ENCODE measurements at places on chromosomes 6 and 20.

GRCh38 chr6:20338156-20338555, 63.5 kb upstream of the E2F3 start:
- DNase-seq, result no peak

- DNase-seq, result no peak
These were observed 37.8 kb downstream of the SLX4IP start for GRCh38 chr20:10472871-10473270.

DNA sequence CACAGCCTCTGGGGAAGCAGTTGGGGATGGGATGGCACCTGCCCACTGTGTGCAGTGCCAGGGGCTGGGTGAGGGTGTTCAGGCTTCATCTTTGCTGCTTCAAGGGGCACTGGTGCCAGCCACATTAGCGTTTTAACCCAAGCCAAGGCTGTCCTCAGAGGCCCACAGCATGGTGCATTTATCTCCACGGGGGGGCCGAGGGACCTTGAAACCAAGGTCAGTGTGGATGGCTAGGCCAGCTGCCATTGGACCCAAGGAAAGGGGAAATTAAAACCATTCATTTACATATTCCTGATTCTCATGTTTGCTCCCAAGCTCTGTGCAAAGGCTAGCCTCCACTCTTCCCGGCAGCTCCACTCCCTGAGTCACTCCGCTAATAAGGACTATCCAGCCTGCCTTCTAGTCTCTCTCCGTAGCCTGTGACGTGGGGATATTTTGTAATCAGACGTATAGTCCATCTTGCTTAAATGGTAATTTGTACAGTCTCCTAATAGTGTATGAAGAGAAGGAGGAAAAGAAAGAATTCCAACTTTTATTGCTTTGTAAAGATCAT, 197.1 kb downstream of the CDH4 start:
- DNase-seq, result no peak

DNA sequence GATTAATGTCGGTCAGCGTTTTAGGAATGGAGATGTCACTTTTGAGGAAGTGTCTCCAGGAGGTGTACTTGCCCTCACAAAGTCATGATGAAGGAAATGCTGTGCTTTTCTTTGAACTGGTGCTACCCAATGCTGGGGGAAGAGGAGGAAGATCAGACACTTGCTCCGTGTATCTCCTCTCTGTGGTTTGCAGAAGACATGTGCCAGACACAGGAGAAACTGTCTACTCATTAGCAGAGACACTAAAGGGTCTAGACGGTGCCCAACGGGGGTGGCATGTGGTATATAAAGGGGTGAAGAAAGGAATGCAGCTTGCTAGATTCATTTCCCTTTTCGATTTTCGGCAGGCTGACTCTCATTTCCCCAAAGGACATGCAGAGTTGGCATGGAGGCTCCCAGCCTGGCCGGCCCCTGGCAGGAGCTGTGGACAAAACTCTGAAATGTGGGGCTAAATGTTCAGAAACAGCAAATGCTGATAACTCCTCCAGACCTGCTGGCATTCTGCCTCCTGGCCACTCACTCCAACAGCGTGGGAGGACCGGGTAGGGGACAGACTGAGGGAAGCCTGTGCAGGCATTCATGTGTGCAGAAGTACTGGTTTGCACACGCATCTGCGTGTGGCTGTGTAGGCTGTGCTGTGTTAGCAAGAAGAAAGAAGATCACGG, 59.6 kb upstream of the QKI start:
- no peak for DNase-seq

DNA sequence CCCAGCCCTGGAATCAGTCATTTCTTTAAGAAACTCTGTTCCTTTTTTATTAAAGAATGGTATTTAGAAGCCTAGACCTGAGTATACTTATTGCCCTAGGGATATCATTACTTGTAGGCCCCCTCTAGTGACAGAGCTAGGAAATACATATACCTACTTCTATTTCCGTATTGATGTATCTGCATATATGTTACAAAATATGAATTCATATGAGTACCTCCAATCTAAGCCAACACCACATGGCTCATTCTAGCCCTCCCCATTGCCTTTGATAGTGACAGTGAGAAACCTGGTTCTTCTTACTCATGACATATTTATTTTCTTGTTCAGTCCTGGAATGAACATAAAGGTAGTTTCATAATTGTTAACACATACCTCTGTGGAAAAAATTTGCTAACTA, 137.2 kb downstream of the FARS2 start:
- DNase-seq, result no peak

GRCh38 chr6:53889365-53889764, 94.6 kb downstream of the LRRC1 start:
- DNase-seq, result no peak

DNA sequence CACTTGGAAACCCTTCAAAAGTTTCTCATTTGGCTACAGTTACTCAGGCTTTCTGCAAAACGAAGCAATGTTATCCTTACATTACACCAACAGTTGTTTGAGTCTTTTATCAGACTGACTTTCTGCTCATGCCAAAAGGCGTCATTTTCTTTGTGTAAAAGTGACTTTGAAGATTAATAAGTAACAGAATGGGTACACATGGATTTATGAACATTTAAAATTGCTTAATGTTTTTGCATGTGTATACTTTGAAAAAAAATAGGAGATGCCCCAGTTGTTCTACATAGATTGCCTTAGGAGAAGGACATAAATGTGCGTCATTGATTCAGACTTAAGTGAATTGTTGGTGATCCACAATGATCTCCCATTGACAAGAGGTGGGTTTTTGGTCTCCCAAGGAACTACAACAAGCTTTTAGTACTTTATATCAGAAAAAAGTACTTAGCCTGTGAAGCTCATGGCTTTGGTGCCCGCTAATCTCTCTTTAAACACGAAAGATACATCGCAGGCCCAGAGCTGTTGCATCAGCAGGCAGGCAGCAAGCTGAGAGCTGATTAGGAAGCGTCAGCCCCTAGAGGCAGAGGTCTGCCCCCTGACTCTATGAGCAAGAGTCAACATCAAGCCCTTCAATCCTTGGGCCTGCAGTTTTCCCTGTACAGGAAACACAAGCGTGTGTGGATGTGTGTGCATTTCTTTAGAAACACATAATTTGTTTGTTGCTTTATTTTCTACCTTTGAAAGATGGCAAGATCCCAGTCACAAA, 45.9 kb downstream of the SLC22A3 start:
- no peak for DNase-seq

GRCh38 chr20:33552519-33552918, 62.6 kb downstream of the CBFA2T2 start:
- DNase-seq, result no peak

- no peak for DNase-seq
These were observed 193.1 kb downstream of the NRN1 start for GRCh38 chr6:5813625-5814027.

Data from hippocampal formation (tissue), 2 donors.